K562 (cell line): ENCODE measurements at places on chromosomes 6 and 20. TPM values are rescaled to one million over a fixed set of nuclear protein-coding genes. Genes with fewer than 3 reads are reported as not detected.

DNA sequence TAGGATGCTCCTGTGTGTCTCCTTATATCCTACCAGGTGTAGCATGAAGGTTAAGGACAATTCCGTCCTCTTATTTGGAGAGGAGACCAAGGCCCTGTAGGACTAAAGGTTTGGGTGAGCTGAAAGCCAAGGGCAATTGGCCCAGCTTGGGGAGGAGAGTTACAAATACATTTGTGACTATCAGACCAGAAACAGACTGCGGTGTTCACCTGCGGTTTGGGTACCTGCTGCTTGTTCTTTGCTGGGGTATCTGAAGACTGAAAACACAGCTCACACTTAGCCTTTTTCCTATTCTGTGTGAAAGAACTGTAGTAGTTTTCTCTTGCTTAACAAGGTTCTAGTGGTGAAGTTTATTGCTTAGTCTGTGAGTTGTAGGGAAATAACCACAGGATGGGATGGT, 55.0 kb downstream of the ESR1 start:
- H3K27ac ChIP-seq: no peak overlapping the region
- DNase-seq: no peak
- H3K36me3 ChIP-seq: no peaks in the 10 kb centered on the region
- H3K4me3 ChIP-seq: no peak overlapping the region
- no peaks in the 10 kb centered on the region for H3K27me3 ChIP-seq
- H3K4me1 ChIP-seq: no peaks in the 10 kb centered on the region

- H3K27me3 ChIP-seq: no peaks in the 10 kb centered on the region
- H3K4me3 ChIP-seq: no peak overlapping the region
- no peak overlapping the region for H3K27ac ChIP-seq
- no peak for DNase-seq
- no peaks in the 10 kb centered on the region; the same call in 1 of the 2 replicates for H3K4me1 ChIP-seq
Measured at GRCh38 chr6:52493669-52494068, 73.5 kb downstream of the EFHC1 start.

GRCh38 chr6:135141728-135142127, 39.4 kb upstream of the MYB start:
- no peaks in the 10 kb centered on the region; the same call in 2 of the 3 replicates for H3K36me3 ChIP-seq

GRCh38 chr6:72933233-72933632, 292.1 kb downstream of the KHDC1L start:
- no peak overlapping the region for H3K4me3 ChIP-seq
- H3K4me1 ChIP-seq: no peaks in the 10 kb centered on the region
- no peak overlapping the region for H3K27ac ChIP-seq
- no peaks in the 10 kb centered on the region for H3K27me3 ChIP-seq

- no peaks in the 10 kb centered on the region for H3K36me3 ChIP-seq
- 0 out of 3 replicates have a peak, but pooled peaks cover 2% of the 10 kb centered on the region for H3K27me3 ChIP-seq
- no peak overlapping the region for H3K27ac ChIP-seq
- no peak overlapping the region for H3K4me3 ChIP-seq
Measured at GRCh38 chr20:19937651-19938420, 79.3 kb upstream of the NAA20 start.

- no peak overlapping the region for H3K27ac ChIP-seq
- peaks cover 14% of the 10 kb centered on the region for H3K4me1 ChIP-seq
- H3K36me3 ChIP-seq: no peaks in the 10 kb centered on the region
- no peak overlapping the region for H3K4me3 ChIP-seq
- DNase-seq: no peak
Measured at GRCh38 chr6:46684771-46685170, 2.9 kb upstream of the TDRD6 start.

DNA sequence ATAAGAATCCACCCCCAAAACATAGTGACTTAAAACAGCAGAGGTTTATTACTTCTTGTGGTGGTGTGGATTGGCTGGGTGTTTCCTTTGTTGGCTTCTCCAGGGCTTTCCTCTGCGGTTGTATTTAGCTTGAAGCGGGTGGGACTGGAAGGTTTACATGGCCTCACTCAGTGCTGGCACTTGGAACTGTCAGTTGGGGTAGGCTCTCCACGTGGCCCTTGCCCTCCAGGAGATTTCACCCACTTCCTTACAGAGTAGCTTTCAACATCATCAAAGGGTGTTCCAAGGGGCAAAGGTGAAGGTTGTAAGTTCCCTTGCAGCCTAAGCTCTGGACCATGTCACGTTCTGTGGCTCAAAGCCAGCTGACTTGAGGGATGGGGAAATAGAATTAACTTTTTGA, 32.5 kb upstream of the NKX2-2 start:
- H3K27me3 ChIP-seq: no peaks in the 10 kb centered on the region; the same call in 1 of the 2 replicates
- no peaks in the 10 kb centered on the region for H3K36me3 ChIP-seq
- H3K4me1 ChIP-seq: no peaks in the 10 kb centered on the region
- no peak overlapping the region for H3K4me3 ChIP-seq

GRCh38 chr6:137802408-137803182, 64.5 kb upstream of the TNFAIP3 start:
- H3K4me3 ChIP-seq: no peak overlapping the region
- H3K27ac ChIP-seq: no peak overlapping the region
- H3K27me3 ChIP-seq: no peaks in the 10 kb centered on the region
- no peaks in the 10 kb centered on the region; the same call in none of the 3 replicates for H3K4me1 ChIP-seq
- no peaks in the 10 kb centered on the region for H3K36me3 ChIP-seq
- no peak for DNase-seq

GRCh38 chr6:68559070-68559469, 76.0 kb upstream of the ADGRB3 start:
- no peak overlapping the region for H3K4me3 ChIP-seq
- no peaks in the 10 kb centered on the region for H3K4me1 ChIP-seq
- DNase-seq: no peak
- H3K27me3 ChIP-seq: no peaks in the 10 kb centered on the region

DNA sequence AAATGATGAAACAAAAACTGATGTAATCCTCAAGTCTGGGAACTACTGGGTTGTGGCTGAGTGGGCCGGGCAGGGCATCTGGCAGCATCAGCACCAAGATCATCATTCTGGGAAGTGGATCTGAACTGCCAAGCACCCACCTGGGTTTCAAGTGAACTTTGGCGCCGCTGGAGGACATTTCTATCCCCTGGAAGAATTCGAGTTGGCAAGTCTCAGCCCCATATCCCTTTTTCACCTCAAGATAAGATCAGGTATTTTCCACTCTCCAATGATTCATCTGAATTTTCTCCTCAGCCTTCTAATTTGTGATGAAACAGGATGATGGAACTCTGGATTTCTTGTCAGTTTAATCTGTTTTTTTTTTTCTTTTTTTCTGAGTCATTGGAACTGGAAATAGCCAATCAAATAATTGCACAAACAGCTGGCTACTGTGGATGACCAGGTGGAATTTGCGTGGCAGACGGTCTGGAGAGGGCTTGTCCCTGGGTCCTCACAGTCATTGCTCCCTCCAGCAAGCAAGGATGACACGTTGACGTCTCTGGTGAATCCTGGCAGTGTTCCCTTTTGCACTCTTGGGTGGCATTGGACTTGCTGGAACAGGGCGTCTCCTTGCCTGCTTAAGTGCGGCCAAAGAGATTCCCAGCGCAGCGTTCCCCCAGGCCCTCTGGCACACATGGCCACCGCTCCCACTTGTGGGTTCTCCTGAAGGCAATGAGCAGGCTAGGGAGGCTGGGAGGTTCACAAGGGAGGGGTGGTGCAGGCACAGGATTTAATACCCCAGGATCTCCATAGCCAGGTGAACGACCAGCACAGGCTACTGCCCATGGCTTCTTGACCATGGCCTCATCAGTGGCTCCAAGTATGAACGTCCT, 80.4 kb downstream of the DHX35 start:
- H3K4me3 ChIP-seq: no peak overlapping the region
- peaks cover 45% of the 10 kb centered on the region; the same call in 2 of the 3 replicates for H3K36me3 ChIP-seq
- DNase-seq: no peak
- no peak overlapping the region for H3K27ac ChIP-seq

DNA sequence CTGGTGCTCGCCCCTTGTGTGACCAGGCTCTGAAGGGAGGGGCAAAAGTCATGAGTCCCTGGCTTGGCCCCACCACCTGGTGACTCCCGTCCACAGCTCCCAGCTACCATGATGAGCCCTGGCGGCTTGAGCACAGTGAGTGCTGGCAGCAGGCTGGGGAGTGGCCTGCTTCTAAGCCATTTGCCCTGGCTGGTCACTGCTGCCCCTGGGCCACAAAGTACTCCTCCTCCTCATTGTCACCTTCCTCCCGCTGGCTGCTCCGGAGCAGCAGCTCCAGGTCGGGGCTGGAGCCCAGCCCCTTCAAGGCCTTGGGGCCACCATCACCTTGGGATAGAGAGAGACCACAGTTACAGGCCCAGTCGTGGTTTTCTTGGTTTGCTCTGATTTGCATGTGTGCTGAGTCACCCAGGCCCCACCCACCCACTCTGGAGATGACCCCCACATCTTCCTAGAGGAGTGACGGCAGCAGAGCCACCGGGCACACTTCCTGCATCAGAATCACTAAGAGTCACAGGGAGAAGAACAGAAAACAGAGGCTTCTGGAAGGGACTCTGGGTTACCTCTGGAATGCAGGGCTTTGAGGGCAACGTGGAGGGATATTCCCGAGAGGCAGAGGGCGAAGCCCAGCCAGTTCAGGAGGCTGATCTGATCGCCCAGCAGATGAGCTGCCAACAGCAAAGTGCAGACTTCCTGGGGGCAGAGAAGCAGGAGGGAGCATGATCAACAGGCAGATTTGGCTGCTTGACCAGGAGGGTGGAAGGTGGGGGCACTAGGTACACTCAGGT, 42.1 kb upstream of the CDH22 start:
- peak overlapping the region; percentile 84 for H3K27ac ChIP-seq
- H3K4me3 ChIP-seq: no peak overlapping the region
- H3K4me1 ChIP-seq: peaks cover 42% of the 10 kb centered on the region
- H3K27me3 ChIP-seq: no peaks in the 10 kb centered on the region

GRCh38 chr20:50101281-50101680, 11.7 kb downstream of the UBE2V1 start:
- no peak overlapping the region for H3K4me3 ChIP-seq
- DNase-seq: no peak
- H3K36me3 ChIP-seq: peaks cover 35% of the 10 kb centered on the region
- H3K27me3 ChIP-seq: no peaks in the 10 kb centered on the region

GRCh38 chr6:44564906-44565524, 177.5 kb downstream of the CDC5L start:
- no peaks in the 10 kb centered on the region for H3K4me1 ChIP-seq
- no peaks in the 10 kb centered on the region for H3K36me3 ChIP-seq
- DNase-seq: no peak
- H3K4me3 ChIP-seq: no peak overlapping the region

- no peaks in the 10 kb centered on the region for H3K4me1 ChIP-seq
- H3K4me3 ChIP-seq: no peak overlapping the region
- peaks cover 55% of the 10 kb centered on the region for H3K36me3 ChIP-seq
- DNase-seq: peak; percentile 41
Measured at GRCh38 chr6:111411046-111411445, 72.0 kb downstream of the REV3L start.

- no peak overlapping the region for H3K4me3 ChIP-seq
- H3K36me3 ChIP-seq: no peaks in the 10 kb centered on the region
- H3K4me1 ChIP-seq: no peaks in the 10 kb centered on the region
- no peaks in the 10 kb centered on the region for H3K27me3 ChIP-seq
- H3K27ac ChIP-seq: no peak overlapping the region
- DNase-seq: no peak
Measured at GRCh38 chr6:139457476-139457875, 83.0 kb upstream of the CITED2 start.

DNA sequence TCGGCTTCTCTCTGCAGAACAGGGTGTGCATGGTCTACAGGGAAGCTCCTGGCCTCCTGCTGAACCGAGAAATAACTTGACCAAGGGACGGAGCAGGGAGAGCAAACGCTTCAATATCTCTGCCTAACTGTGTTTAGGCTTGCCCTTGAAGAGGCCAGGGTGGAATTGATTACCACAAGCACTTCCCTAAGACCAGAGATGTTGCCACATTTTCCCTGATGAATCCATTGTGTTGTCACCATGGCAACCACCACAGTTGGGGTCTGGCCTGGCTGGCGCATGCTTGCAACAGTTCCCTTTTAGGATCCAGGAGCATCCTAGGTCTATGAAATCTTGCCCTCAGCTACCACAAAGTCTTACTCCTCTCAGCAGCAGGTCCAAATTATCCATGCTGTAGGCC, 213.5 kb upstream of the SULF2 start:
- H3K4me3 ChIP-seq: no peak overlapping the region
- no peak for DNase-seq
- no peaks in the 10 kb centered on the region for H3K4me1 ChIP-seq
- no peak overlapping the region for H3K27ac ChIP-seq

- no peak for DNase-seq
- no peak overlapping the region for H3K27ac ChIP-seq
- H3K4me1 ChIP-seq: no peaks in the 10 kb centered on the region
- no peaks in the 10 kb centered on the region for H3K36me3 ChIP-seq
Measured at GRCh38 chr20:6576726-6577125, 190.8 kb upstream of the BMP2 start.

- no peak overlapping the region for H3K4me3 ChIP-seq
- H3K27ac ChIP-seq: no peak overlapping the region
- H3K4me1 ChIP-seq: no peaks in the 10 kb centered on the region
- no peaks in the 10 kb centered on the region for H3K36me3 ChIP-seq
- DNase-seq: no peak
- no peaks in the 10 kb centered on the region for H3K27me3 ChIP-seq
Measured at GRCh38 chr6:11490996-11491395, 46.6 kb upstream of the TMEM170B start.

GRCh38 chr6:421211-421610, 29.7 kb downstream of the IRF4 start:
- peaks cover 3% of the 10 kb centered on the region; the same call in 1 of the 2 replicates for H3K4me1 ChIP-seq
- H3K4me3 ChIP-seq: no peak overlapping the region
- no peak overlapping the region for H3K27ac ChIP-seq
- no peak for DNase-seq
- no peaks in the 10 kb centered on the region for H3K27me3 ChIP-seq
- no peaks in the 10 kb centered on the region for H3K36me3 ChIP-seq

DNA sequence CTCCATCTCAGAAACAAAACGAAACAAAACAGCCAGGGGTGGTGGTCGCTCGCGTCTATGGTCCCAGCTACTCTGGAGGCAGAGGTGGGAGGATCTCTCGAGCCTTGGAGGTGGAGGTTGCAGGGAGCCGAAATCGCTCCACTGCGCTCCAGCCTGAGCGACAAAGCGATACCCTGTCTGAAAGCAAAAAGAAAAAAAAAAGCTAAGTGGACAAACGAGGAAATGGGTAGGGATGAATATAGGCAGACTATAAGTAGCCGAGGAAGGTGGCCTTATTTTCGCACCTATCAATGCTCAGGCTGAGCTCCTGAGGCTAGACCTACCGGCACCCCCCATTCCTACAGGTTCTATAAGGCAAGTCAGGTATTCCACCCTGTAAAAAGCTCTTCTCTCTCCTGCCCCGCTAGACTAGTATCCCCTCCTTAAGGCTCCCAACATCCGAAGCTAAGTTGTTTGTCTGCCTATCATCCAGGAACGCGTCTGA, 650 bp upstream of the CASP8AP2 start:
- DNase-seq: no peak
- peaks cover 17% of the 10 kb centered on the region for H3K4me1 ChIP-seq
- H3K27me3 ChIP-seq: no peaks in the 10 kb centered on the region
- H3K27ac ChIP-seq: peak overlapping the region; percentile 60
- H3K4me3 ChIP-seq: peak overlapping the region; percentile 73

Gene DNAH8
- 2.8 and 2.9 TPM in 2 replicates for total RNA-seq

Gene B3GALT4
- 1.2 and 1.8 TPM in 2 replicates for total RNA-seq

Gene BPIFB2
- 0.11 TPM in 1 of 2 replicates, not detected in the other for total RNA-seq

Gene KHDC1
- 7.6 and 8.0 TPM in 2 replicates for total RNA-seq

Gene SEC63
- 71.8 and 74.6 TPM in 2 replicates for total RNA-seq

Gene GCNT2
- 1.3 and 1.8 TPM in 2 replicates for total RNA-seq

Gene PGBD1
- 6.5 and 7.4 TPM in 2 replicates for total RNA-seq

Gene FBXO5
- total RNA-seq: 62.9 and 64.6 TPM in 2 replicates

Gene TFAP2C
- 0.16 TPM in 1 of 2 replicates, not detected in the other for total RNA-seq

Gene GATA5
- 0.49 TPM in 2 replicates for total RNA-seq
